ENCODE measurements at places on chromosomes 16 and 17. TPM values are rescaled to one million over a fixed set of nuclear protein-coding genes. Genes with fewer than 3 reads are reported as not detected.

GRCh38 chr17:36851250-36851649 lies 86.0 kb upstream of the LHX1 start:
- peaks cover 14% of the 10 kb centered on the region for H3K4me1 ChIP-seq
- no peaks in the 10 kb centered on the region for H3K36me3 ChIP-seq
- no peak overlapping the region for H3K4me3 ChIP-seq
- DNase-seq, result no peak
- H3K27ac ChIP-seq, result peak overlapping the region; percentile 39

- no peak overlapping the region for H3K27ac ChIP-seq
- H3K4me3 ChIP-seq, result no peak overlapping the region
- no peak for DNase-seq
- H3K27me3 ChIP-seq, result peaks cover 10% of the 10 kb centered on the region
These were observed 34.1 kb upstream of the MMP2 start for GRCh38 chr16:55444754-55445485.

GRCh38 chr16:19127674-19128131 lies 13.9 kb downstream of the ITPRIPL2 start:
- no peak for DNase-seq
- no peaks in the 10 kb centered on the region for H3K27me3 ChIP-seq
- no peak overlapping the region for H3K27ac ChIP-seq
- peaks cover 19% of the 10 kb centered on the region for H3K4me1 ChIP-seq
- no peaks in the 10 kb centered on the region for H3K36me3 ChIP-seq

GRCh38 chr16:67463059-67463458 lies 17.9 kb downstream of the ATP6V0D1 start:
- H3K4me3 ChIP-seq, result no peak overlapping the region
- no peak for DNase-seq
- no peaks in the 10 kb centered on the region for H3K27me3 ChIP-seq
- no peaks in the 10 kb centered on the region for H3K36me3 ChIP-seq
- peak overlapping the region; percentile 15 for H3K27ac ChIP-seq
- peaks cover 12% of the 10 kb centered on the region for H3K4me1 ChIP-seq

DNA sequence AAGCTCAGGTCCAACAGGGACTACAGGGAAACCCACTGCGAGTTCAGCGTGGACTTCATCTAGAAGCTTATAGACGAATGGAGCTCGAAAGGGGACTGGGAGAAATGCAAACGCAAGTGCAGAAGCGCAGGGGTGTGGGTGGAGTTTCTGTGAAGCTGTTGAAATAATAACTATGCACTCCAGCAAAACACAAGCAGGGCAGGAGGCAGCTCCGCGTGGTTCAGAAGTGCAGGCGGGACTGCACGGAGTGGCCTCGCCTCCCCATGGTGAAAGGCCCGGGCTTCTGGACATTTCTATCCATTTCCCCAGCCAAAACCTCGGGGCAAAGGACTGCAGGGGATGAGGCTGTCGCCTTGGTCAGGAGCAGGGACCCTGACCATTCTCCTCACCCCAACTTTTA lies 74.5 kb downstream of the ZNF423 start:
- H3K27ac ChIP-seq, result no peak overlapping the region
- H3K4me3 ChIP-seq, result no peak overlapping the region
- peaks cover 25% of the 10 kb centered on the region for H3K4me1 ChIP-seq

DNA sequence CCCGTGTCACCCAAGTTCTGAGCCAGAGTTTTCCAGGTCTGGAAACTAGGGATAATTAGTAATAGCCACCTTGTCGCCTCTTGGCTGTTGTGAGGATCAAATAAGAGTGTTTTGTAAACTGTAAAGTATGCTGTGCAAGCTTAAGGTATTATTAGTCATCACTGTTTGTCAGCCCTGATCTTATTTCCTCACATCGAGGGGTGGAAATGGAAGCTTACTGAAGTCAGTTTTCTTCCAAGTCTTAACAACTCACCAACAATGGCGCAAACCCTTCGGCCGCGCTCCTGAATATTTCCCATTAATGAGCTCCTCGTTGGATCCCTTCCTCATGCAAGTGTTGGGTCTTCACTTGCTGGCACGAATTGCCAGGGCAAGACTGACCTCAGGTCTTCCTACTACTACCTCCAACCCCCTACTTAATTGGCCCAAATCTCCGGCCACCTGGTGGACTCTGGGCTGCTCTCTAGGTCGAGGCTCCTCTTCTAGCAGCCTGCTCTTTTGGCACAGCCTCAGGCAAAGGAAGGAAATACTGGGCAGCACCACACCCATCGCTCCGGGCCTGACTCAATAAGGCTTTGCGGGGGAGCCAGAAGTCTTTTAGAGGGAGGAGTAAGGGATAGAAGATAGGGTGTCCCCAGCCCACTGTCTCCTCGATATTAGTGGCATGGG lies 885 bp upstream of the SLC35B1 start:
- H3K27me3 ChIP-seq, result no peaks in the 10 kb centered on the region
- peak overlapping the region; percentile 99 for H3K27ac ChIP-seq
- no peak for DNase-seq
- H3K4me1 ChIP-seq, result peaks cover 11% of the 10 kb centered on the region
- H3K36me3 ChIP-seq, result peaks cover 7% of the 10 kb centered on the region

DNA sequence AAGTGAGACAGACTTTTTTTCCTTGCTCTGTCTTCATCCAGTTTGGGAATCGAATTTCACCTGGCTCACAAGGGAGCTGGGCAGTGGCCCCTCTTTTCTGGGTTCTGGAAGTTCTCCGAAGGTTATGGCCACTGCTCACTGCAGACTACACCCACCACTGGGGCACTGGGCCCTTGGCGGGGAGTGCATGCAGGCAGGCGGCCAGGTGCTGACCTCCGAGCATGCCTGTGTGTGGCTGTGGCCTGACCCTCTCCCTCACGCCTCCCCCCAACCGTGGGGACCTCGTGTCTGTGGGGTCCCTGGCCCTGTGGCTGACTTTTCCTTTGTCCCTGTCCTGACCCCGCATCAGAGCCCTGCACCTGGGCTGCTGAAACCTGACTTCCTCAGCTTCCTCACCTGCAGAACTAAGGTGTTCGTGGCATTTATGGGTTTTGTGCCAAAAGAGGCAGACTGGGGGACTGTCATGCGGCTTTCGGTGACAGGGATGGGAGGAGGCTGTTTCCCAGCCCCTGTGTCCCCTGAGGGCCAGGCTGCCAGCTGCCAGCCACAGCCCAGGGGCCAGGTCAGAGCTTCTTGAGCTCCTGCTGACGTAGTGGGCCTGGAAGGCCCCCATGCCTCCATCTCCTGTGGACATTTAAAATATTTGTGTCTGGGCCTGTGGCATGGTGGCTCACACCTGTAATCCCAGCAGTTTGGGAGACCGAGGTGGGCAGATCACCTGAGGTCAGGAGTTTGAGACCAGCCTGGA lies 21.4 kb downstream of the ASPSCR1 start:
- no peak overlapping the region for H3K27ac ChIP-seq
- no peaks in the 10 kb centered on the region for H3K27me3 ChIP-seq
- no peak overlapping the region for H3K4me3 ChIP-seq
- peaks cover 16% of the 10 kb centered on the region for H3K4me1 ChIP-seq
- peaks cover 4% of the 10 kb centered on the region for H3K36me3 ChIP-seq

DNA sequence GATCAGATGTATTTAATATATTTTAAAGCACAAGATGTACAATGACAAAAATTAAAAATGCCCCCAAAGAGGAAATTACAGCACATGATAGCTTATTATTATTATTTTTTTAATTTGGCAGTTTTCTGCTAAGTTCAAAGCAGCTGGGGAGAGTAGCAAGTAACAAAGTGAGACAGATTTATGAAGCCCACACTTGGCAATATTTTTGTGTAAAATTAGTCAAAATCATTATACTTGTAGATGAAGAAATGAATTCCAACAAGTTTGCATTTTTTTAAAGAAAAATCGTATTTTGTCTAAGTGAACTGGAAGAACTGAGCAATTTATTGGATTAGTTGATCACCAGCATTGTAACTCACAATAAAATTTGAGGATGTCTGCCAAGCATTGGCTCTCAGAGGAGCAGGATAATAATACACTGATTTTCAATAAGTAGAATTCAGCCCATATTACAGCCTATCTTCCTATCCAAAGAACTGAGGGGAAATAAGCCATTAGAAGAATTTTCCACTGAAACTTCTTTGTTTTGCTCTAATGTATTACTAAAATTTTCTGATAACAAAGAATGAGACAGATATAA lies 215.6 kb downstream of the MAP2K6 start:
- DNase-seq, result no peak
- no peak overlapping the region for H3K27ac ChIP-seq
- no peaks in the 10 kb centered on the region for H3K36me3 ChIP-seq
- H3K27me3 ChIP-seq, result peaks cover 3% of the 10 kb centered on the region

DNA sequence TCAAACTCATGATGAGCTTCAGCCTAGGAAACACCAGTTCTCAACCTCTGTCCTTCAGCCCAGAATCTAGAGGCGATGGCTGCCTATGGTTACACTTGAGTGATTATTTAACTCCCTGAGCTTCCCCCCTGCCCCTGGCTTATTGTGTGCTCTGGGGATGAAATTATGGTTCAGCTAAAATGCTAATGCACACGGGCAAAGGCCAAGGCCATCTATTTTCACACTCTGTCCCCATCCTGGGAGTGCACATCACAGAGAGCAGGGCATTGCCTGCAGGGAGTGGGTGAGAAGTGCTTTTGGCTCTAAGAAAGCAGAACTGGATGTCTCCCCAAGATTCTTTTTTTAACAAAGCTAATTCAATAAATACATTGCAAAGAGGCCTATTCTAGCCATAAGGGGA lies 21.6 kb upstream of the CACNG5 start:
- H3K4me1 ChIP-seq, result peaks cover 1% of the 10 kb centered on the region
- DNase-seq, result no peak
- no peak overlapping the region for H3K27ac ChIP-seq

GRCh38 chr16:87067003-87067556 lies 250.1 kb downstream of the C16orf95 start:
- H3K27ac ChIP-seq, result no peak overlapping the region
- peak; percentile 58 for DNase-seq
- no peaks in the 10 kb centered on the region for H3K36me3 ChIP-seq
- H3K4me1 ChIP-seq, result peaks cover 40% of the 10 kb centered on the region
- peaks cover 38% of the 10 kb centered on the region for H3K27me3 ChIP-seq

DNA sequence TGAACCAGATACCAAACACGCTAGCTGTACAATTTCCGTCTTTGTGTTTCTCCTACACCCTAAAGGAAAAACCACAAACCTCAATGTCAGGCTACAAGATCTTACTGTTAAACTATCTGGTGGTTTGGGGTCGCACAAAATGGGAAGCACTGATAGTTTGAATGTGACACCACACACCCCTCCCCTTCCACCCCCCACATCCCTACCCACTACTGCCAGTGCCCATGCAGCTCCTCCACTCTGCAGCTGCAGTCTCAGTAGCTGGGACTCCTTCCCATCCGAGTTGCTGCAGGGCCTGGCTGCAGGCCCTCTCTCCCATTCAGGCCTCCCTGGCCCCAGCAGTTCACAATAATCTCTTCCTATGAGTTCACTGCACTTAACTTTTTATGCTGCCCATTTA lies 18.4 kb downstream of the TRAP1 start:
- no peak overlapping the region for H3K27ac ChIP-seq
- DNase-seq, result no peak
- H3K4me1 ChIP-seq, result peaks cover 18% of the 10 kb centered on the region

GRCh38 chr16:15985144-15985543 lies 35.7 kb downstream of the ABCC1 start:
- H3K27me3 ChIP-seq, result no peaks in the 10 kb centered on the region
- peaks cover 39% of the 10 kb centered on the region for H3K4me1 ChIP-seq
- DNase-seq, result no peak
- H3K4me3 ChIP-seq, result no peak overlapping the region
- H3K27ac ChIP-seq, result no peak overlapping the region

CD79B gene
- not detected for total RNA-seq

CDH16 gene
- 0.55 TPM for total RNA-seq

RNF112 gene
- total RNA-seq, result 0.60 TPM

HIC1 gene
- total RNA-seq, result 3.4 TPM

MYH13 gene
- total RNA-seq, result not detected
